Suprapubic skin (tissue), 4 donors: ENCODE measurements at places on chromosomes 6 and 20.

DNA sequence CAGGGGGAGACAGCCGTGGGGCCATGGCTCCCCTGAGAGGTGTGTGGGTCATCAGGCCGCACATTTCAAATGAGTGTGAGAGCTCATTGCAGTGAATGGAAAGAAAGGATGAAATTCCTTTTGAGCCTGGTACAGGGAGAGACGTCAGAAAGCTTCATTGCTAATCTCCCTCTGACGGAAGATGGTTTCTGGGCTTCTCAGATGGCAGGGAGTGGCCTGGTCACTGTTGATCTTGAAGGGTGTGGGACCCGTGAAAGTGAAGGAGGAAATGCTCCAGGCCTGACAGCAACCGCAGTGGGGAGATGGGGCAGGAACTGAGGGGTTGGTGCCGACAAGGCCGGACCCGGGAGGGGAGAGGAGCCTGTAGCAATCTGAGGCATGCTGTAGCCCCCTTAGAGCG, 127.4 kb downstream of the MYLK4 start:
- DNase-seq, result no peak

DNA sequence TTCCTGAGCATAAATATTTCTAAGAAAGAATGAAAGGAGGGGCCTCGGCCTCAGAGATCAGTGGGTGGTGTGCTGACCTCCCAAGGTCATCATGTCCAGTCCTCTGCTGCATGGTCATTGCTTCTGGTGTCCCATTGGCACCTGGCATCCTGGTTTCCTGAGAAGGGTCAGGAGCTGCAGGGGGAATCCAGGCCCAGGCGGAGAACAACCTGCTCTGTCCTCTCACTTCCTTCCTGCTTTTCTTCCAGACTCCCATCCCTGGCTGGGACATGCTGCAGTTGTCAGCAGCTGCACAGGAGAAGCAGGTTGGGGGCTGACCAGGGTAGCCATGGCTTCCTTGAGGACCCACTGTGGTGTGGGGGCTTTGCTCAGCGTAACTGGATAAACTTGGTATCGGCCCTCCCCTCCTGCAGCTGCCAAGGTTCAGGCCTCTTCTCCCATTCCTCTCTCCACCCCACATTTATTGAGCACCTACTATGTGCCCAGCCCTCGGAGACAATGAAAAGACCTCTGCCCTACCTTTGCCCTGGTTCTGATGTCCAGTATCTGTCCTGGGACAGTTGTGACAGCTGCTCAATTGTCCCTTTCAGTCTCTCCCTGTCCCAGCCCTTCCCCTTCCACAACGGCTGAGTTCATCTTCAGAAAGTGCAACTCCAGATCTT, 155.2 kb downstream of the CEBPB start:
- no peak for DNase-seq

- no peak for DNase-seq
Measured at GRCh38 chr20:10982692-10983091, 308.9 kb upstream of the JAG1 start.

DNA sequence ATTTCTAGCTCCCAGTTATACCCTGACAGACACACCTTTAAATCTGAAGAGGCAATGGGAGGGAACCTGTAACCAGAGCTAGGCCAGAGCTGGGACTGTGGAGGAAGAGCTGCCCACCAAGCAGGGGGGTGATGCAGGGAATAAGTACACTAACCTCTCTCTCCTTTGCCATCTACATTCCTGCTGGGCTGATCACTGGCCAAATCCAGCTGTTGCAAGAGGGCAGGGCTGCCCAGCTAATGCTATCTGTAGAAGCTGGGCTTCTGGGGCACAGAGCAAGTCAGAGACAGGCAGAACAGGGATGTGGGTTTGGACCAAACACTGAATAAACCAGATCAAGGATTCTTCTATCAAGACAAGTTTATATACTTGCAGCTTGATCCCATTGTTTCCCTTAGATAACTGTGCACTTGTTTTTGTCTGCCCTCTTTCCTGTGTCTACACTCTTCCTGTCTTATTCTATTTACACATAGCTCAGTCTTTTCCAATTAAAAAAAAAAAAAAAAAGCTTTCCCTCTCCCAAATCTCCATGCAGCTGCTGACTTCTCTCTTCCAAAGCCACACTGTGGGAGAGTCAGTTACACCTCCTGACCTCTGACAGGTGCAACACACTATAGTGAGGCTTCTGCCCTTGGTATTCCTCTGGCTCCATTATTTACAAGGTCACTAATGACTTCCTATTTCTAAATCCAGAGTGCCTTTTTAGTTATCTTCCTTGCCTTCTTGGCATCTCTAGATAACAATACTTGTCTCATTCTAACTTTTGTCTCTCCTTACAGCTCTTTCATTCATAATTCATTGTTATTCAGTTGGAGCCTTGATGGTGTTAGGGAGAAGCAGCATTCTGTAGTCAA, 43.7 kb downstream of the TRIM38 start:
- DNase-seq, result no peak

GRCh38 chr6:170175644-170176135, 115.2 kb downstream of the DLL1 start:
- peak; percentile 69 for DNase-seq

DNA sequence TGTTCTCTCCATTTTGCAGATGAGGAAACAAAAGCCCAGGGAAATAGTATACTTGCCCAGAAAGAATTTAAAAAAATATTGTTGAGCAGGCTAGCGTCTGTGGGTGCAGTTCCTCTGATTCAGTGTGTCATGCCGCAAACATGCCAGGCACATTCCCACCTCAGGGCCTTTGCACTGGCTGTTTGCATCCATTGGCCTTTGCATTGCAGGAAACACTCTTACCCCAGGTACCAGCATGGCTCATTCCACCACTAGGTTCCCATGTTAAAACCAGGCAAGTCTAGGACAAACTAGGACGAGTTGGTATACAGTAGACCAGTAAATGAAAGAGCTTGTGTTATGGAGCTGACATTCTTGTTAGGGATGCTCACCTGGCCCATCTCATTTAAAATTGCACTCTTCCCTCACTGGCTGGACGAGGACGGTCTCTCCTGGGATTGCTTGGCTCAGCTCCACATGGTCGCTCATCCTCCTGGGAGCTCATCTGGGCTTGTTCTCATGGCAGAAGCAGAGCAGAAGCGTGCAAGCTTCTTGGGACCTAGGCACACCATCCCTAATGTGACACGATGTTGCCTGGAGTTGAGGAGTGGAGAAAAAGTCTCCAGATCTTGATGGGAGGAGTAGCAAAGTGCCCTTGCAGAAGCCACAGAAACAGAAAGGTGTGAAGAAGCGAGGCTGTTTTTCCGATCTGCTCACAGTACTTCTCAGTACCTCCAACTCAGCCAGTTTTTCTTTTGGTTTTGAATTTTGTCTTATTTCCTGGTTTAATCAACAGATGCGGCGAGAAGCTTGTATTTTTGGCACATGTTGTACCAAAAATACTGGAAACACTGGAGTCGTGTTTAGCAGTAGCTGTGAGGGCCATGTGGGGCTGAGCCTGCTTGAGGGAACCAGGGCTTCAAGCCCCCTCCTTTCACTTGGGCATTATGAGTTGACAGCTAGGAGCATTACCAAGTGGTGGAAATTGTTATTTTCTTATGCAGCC, 13.9 kb downstream of the ZNF831 start:
- DNase-seq, result no peak

DNA sequence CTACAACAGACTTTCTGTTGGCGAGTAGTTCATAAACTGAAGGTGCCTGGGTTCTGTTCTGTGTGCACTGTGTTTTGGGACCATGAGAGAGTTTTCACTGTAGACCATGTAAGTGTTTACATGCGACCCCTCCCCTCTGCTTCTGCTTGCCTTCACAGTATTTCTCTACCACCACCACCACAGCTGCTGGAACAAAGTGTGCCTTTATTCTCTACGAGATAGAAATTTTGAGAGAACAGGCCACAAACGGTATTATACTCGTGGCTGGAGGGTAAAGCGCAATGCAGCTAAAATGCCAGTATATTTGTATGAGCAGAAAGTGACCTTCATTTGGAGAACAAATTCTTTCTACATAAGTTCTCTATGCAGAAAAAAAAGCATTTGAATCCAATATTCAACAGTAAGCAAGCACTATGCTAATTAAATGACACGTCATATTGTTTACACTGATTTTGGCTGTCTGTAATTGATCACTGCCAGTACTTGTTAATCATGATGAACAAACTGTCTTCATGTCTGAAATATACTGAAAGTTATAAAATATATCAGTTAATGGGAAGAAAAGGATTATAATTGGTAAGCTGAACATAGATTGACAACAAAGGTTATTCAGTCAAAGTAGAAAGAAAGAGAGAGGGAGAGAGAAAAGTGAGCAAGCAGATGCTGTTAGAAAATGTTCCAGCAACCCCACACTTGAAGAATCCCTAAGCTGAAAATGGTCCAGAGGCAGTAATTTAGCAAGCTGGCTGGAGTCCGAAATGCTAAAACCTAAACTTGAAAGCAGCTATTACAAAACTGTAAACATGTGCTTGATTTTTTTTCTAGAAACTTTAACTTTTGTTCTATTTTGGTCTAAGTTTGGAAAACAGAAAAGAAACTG, 8.8 kb downstream of the CLDN20 start:
- no peak for DNase-seq

DNA sequence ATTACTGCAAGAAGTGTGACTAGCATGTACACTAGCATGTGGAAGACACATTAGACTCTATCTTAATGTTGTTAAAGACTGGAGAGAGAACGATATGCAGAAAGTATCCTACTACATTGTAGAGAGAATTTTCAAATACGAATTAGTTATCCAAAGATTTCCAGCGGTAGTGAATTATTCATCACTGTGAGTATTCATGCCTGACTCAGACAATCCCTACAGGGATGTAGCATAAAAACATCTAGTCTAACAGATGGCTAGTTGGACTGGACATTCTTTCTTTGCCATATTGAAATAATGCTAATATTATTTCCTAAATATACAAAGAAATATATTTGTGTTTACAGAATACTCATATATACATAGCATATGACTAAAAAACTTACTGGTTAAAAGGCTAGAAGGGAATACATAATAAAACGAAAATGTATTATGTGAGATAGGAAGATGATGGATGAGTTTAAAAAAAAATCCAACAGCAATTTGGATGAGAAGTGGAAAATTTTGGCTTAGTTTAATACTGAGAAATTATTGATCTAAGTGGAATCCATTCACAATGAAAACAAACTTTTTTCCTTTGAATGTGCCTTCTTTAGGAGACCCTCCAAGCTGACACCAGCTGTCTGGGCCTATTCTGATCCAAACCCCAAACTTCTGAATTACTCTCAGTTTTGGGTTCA, 580.7 kb downstream of the RFPL4B start:
- DNase-seq, result no peak

DNA sequence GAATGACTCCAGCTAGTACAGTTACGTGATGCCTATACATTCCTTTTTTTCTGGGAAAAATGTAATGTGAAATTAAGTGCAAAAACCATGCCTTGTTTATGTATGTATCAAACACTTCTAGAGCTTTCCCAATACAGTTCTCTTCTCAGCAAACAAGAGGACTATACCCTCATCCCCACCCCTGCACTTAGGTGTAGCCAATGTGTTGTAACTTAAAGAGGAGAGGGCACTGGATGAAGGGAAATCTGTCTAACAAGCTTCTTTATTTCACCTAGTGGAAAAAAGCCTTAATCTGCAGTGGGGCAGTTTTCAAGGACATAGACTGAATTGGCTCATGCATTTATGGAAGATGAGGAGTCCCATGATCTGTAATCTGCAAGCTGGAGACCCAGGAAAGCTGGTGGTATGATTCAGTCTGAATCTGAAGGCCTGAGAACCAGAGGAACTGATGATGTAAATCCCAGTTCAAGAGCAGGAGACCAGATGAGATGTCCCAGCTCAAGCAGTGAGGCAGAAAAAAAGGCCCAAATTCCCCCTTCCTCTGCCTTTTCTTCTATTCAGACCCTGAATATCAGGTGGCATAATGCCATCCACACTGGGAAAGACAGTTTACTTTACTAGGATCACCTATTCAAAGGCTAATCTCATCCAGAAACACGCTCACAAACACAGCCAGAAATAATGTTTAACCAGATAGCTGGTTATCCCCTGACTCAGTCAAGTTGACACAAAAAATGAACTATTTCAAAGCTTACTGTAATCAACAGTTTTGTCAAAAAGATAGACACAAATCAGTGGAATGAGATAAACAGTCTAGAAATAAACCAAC, 25.8 kb upstream of the SLC17A3 start:
- no peak for DNase-seq

- DNase-seq, result no peak
Measured at GRCh38 chr20:45218124-45218523, 3.0 kb upstream of the SEMG2 start.

- no peak for DNase-seq
Measured at GRCh38 chr20:56730996-56731395, 101.9 kb downstream of the TFAP2C start.

DNA sequence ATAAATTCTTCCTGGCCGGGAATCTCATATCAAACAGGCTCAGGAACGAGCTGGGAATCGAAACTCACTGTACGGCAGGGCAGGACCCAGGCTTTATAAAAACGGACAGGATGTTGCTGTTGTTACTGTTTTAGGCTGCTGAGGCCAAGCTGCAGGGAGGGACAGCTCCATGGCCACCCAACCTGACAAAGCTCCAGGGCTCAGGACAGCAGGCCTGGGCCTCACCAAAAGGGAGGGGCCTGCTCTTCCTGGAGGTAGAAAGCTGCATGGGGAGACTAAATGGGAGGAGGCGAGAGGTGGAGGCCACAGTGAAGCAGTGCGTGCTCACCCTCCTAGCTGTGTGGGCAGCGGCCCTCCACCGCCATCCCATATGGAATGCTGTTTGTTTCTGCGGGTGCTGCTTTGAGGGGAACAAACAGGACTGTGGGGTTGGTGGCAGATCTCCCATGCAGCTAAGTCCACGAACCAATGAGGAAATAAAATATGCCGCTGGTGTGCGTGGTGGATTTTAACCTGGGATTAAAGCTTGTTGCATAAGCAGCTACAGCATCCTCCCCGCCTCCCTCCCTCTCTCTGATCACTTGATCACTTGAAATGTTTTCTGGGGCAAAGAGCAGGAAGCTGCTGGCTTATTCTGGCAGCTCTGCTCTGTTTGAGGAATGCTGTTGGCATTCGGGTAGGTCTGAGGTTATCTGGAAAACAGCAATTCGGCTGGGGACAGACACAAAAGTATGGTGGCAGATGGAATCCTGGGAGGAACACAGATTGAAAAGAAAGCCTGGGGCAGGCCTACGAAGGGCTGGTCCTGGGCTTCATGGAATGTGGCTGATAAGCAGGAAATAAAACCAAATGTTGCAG, 2.4 kb upstream of the ZMYND8 start:
- peak; percentile 89 for DNase-seq

DNA sequence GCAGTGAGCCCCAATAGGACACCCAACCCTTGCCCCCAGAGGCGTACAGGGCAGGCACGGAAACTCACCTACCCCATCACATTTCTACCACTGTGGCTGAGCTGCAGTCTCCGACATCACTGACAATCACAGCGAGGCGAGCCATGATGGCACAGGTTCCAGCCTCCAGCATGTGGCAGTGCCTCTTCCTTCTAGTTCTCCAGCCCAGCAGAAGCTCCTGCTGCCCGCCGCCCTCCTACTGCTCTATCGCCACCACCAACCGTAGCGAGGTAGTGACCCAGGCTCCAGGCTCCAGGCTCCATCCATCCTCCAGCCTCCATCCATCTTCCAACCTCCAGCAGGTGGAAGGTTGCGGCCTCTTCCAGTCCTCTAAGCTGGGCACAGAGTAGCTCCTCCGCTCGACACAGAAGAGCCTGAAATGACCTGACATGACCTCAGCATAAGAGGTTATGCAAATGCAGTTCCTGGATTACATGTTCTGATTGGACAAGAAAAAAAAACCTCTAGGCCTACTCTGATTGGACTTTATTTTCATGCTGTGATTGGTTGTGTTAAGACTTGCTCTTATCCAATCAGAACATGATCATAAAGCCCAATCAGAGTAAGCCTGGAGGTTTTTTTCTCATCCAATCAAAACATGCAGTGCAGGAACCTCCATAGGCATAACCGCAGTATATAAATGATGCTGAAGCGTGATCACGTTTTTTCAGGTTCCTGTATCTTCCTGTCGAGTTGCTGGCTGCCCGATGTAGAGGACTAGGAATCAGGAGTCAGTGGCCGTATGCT, 438.9 kb upstream of the ZNF337 start:
- DNase-seq, result no peak
